CD4-positive, alpha-beta T cell treated with Interleukin-17A for 4 hours (primary cell): ENCODE measurements at places on chromosomes 6 and 20.

DNA sequence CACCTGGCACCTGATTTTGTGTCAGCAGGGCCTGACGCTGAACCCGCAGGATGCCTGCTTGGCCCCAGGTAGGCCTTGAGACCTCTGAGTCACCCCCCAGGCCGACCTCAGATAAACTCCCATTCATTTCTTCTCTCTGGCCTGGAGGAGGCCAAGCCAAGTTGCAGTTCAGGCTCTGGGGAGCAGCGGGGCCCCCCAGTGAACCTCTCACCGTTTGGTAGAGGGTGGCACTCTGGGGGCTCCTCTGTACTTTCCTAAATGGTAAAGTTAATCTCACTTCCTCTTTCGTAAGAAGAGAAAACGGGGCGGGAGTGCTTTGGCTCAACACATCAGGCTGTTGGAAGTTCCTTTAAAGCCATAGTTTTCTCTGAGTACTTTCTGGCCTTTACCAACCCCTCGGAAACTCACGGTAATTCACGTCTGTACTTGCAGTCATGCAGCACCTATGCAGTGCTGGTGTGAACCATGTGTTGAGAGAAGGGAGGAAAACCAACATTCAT is 2.8 kb downstream of the SIRPA start:
- DNase-seq: no peak

DNA sequence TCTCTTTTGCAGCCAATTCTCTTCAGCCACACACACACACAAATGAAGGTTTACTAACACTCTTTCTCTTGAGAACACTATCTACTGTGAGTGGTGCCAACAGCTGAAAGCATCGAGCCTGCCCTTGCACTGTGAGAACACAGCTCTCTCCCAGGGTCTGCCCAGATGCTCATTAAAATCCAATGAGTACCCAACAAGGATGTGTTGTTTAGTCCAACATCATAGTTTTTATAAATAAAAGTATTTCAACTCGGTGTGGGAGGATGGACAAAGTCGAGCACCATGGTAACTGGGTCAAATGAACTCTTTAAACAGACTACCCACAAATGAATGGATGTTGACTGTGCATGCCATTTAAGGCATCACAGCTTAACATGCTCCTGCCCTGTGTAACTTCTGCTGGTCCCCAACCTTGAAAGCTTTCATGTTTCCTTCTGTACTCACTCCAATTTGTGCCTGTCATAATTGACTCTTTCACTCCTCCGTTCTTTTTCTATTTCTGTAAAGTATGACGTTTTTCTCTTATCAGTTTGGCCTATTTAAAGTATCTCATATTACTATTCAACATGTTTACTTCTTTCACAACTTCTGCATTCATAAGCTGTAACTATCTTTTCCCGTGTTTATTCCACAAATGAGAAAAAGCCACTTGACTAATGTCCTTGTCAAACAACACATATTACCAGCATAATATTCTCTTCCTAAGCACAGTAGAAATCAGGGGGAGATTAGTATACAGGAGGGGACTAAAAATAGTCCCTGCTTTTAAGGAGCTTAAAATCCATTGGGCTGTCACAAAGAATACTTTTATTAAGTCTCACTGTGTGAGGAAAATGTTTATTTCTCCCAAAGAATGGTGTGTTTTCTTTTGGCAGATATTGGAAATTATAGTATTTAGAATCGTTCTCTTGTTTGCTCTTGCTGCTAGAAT is 215.4 kb downstream of the RFPL4B start:
- no peak for DNase-seq

DNA sequence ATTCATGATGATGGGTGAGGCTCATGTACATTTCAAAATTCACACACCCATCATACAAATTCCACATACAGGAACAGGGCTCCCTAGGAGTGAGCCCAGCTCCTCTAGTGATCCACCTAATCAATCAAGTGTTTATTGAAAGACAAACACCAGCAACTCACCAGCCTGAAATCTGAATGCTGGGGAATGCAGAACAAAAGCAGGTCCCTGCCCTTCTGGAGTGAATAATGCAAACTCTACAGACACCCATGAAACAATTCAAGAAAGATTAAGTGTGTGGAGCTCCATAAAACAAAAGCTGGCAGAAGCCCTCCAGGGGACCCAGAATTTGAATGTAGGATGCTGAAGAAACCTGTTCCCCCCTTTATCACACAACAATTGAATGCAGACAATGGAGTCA is 396.7 kb upstream of the JARID2 start:
- DNase-seq: no peak

- DNase-seq: no peak
These were observed 22.9 kb downstream of the OR2B2 start for GRCh38 chr6:27889275-27889627.

GRCh38 chr20:57316795-57317201 is 12.8 kb upstream of the SPO11 start:
- no peak for DNase-seq

GRCh38 chr6:43127877-43128276 is 43.2 kb upstream of the SRF start:
- no peak for DNase-seq

GRCh38 chr20:51757226-51757625 is 11.0 kb downstream of the ATP9A start:
- DNase-seq: no peak

DNA sequence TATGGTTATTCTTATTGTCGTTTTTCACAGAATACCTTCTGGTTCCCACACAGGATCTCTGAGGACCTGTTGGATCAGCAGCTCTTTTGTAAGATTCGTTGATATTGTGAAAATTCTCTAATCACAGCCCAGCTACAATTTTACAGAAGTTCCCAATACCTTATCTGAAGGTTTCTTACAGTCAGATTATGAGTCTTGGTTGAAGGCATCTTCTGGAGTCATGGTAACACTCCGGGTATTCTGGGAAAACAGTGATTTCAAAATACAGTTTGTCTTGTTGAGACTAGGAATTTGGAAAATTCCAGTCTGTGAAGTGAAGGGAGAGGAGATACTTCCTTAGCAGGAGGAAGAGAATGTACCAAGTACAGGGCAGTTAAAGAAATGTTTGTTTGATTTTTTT is 22.2 kb upstream of the HLA-C start:
- DNase-seq: no peak

GRCh38 chr6:150499882-150500312 is 99.8 kb upstream of the PLEKHG1 start:
- DNase-seq: no peak
